ENCODE measurements at places on chromosomes 5 and 9.

DNA sequence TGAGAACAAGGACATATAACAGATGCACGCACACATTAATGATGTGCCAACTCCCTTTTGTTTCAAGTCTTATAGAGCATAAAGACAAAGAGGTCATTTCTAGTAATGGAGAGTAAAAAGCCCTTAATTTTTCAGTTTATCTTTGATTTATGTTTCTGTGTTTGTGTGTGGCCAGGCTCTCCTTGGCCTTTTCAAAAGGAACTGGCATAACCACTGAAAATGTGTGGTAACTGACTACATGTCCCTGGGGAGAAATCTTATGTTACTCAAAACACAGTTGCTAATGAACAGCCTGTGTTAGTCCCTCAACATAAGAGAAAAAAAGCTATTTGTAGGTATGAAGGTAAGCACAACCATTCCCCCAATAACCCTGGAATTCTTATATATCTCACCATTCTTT lies 47.6 kb upstream of the SHOC1 start:
- DNase-seq, result peak; percentile 15

DNA sequence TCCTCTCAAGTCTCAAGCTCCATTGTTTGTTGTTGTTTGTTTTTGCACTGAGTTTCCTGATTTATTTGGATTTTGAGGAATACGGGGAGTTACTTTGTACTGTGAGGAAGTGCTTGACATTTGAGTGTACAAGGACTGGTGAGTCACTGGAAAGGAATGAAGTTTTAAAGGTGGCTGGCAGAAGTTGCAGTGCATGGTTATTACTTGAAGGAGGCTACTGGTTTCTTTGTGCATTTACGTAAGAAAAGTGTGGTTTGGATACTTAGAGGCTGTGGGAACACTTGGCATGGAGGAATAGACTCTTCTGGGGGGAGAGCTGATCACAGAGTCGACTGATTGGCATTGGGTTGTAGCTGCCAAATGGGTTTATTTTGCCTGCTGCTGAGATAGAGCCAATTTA lies 919.0 kb downstream of the TAF11L14 start:
- DNase-seq, result no peak

DNA sequence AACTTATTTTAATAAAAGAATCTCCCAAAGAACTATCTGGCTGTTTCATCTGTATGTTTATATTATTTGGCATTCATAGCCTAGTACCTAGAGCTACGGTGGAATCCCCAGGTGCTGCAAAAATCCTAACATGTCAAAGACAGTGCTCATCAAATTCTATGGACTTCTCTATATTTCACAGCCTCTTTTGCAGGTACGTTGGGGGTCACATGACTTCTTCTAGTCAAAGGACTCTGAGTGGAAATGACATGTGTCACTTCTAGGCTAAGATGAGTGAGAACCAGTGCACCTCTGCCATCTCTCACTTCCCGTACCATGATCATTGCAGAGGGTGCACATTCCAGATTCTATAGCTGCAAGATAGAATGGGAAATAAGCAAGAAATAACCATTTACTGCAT lies 72.5 kb upstream of the PTGER4 start:
- DNase-seq, result no peak

- peak; percentile 51 for DNase-seq
These were observed 289.5 kb downstream of the DOCK8 start for GRCh38 chr9:503881-504852.

- no peak for DNase-seq
These were observed 241.9 kb upstream of the IRX4 start for GRCh38 chr5:2124434-2125170.

GRCh38 chr5:145495741-145496140 lies 339.4 kb downstream of the PRELID2 start:
- no peak for DNase-seq

DNA sequence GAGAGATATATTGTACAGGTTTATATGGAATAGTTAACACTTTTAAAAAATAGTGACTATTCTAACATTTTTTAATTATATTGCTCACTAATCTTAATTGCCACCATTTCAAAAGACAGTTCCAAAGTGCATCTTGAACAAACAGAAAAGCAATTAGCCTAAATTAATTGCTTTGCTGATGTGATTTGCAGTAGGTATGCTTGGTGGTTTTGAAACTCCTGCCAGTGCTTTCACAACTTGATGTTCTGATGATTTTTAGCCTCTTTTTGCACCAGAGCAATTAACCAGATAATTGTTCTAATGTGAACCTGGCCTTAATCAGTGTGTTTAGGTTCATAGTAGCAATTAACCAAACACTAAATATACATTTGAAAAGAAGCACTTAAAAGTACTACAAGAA lies 207.6 kb downstream of the FBXL17 start:
- no peak for DNase-seq

GRCh38 chr9:79026316-79026715 lies 545.4 kb upstream of the TLE4 start:
- DNase-seq, result no peak

- no peak for DNase-seq
These were observed 177.9 kb downstream of the C9orf50 start for GRCh38 chr9:129442803-129443511.

DNA sequence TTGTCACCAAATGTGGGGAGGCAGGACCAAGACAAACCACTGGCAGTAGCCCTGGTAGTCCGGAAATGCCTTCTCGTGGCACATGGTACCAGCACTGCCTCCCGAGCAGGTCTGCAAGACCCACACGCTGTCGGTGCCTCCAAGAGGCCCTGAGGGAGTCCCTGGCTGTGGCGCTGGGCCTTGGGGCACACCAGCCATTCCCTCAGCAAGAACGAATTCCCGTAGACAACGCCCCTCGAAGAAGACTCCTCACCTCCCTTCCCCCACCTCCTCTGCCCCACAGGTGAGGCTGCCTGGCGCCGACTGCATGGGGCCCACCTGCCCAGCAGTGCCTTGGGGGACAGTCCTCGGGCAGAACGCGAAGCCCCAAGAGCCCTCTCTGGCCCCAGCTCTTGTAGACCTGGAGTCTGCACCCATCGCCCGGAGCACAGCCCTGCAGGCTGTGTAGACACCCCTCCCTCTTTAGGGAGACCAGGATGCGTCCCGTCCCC lies 56.0 kb downstream of the EXD3 start:
- no peak for DNase-seq

DNA sequence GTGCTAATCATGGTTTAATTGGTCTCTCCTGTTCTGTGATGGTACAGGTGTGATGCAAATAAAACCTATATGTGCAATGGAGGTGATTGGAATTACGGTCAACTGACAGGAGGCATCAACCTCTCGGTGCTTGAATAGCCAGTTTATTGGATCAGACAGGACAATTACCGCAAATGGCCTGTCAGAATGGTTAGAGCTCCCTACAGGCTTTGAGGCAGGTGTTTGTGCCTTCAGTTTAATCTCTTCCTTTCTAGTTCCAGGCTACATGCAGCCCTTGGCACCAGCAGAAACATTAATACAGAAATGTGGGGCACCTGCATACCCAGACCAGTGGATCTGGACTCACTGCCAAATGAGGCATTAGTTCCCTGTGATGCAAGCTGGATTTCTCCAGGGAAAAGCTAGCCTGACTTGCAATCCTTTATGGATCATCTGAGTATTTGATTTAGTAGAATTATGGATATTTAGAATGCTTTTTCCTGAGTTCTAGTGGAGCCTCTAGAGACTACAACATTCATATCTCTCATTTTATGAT lies 128.6 kb downstream of the MAT2B start:
- DNase-seq, result no peak

DNA sequence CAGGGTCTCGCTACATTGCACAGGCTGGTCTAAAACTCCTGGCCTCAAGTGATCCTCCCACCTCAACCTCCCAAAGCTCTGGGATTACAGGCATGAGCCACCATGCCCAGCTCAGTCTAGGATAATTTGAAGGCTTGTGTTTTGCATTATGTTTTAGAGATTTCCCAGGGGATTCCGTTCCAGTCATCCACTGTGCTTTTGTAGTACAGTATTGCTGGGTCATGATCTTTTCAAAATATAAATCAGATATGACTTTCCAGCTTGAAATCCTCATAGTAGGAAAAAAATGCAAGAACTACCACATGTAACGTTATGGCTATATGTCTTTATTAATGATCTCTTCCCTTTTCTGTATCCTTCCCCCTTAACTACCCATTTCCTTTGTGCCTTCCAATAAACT lies 338.1 kb downstream of the PRELID2 start:
- no peak for DNase-seq

DNA sequence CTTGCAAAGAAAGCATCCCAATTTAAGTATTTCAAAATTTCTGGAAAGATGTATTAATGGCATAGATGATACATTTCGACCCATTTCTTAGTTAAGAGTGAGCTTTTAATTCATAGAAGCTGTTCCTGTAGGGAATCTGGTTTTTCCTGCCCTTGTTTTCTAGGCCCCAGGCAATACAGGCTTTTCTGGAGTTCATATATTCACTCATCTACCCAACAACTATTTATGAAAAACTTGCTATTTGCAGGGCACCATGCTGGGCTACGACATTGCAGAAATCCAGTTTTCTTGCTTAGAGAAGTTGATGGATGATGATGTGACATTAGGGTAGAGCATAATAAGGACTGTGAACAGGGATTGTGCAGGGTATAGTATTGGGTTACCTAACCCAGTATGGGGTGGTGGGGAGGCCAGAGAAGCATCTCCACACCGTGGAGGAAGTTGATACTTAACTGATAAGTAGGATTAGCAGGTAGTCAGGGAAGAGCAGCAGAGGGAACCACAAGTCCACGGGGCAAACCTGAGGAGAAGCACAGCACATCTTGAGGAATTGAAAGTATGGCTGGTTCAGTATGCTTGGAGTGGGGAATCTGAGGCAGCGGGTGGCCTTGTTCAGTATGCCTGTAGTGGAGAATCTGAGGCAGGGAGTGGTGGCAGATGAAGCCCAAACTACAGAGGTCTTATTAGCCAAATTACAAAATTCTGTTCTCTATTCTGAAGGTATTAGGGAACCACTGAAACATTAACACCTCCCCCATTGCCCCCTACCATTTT lies 247.5 kb downstream of the ARRDC3 start:
- DNase-seq, result no peak

- no peak for DNase-seq
These were observed 208.6 kb upstream of the ANKH start for GRCh38 chr5:15080219-15080618.

GRCh38 chr5:143016777-143017516 lies 246.8 kb downstream of the ARHGAP26 start:
- peak; percentile 26 for DNase-seq

GRCh38 chr5:107282061-107282460 lies 388.7 kb downstream of the EFNA5 start:
- no peak for DNase-seq

DNA sequence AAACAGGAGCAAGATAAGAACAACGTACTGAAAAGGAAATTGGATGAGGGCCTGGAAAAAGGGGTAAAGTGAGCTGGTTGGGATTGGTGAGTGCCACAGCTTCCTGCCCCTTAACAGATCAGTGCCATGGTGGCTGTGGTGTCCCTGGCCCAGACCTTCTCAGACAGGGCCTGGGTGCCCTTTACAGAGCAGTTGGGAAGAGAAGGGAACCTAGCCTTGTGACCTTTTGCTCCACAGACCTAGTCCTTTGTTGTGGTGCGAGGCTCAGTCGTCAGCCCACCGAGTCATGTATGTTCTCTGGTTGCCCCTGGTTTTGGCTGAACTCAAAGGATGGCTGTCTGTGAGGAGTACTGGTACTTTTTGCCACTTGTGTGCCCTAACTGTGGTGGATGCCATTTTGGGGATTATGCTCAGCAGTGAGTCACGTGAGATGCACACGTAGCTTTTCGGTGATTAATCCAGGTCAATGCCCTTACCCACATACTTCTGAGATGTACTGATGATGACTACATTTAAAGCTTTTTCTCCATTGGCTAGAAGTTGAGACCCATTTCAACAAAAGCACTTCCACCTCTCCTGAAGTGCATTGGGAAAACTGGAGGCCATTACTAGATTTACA lies 48.4 kb downstream of the EXOSC2 start:
- DNase-seq, result no peak

DNA sequence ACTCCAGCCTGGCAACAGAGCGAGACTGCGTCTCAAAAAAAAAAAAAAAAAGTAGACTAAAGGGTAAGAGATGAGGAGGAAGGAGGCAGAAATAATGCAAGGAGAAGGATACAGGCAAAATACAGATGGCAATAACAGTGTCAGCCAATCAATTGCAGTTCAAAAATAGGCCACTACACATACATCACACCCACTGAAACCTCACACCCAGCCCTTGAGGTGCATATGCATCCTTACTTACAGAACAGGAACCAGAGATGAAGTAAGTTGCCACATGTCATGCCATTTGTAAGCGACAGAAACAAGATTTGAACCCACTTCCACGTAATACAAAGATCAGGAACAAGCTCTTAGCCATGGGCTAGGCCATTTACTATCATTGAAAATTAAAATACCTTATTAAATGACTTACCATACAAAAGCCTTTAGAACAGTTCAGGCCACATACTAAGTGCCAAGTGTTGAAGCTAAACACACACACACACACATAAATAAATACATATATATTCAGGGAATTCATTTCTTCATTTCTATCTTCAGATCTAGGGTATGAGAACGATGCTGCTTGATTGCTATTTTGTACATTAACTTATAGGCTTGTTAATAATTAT lies 98.4 kb downstream of the FNBP1 start:
- DNase-seq, result peak; percentile 95

- no peak for DNase-seq
These were observed 16.0 kb upstream of the TEX48 start for GRCh38 chr9:114697951-114698351.

DNA sequence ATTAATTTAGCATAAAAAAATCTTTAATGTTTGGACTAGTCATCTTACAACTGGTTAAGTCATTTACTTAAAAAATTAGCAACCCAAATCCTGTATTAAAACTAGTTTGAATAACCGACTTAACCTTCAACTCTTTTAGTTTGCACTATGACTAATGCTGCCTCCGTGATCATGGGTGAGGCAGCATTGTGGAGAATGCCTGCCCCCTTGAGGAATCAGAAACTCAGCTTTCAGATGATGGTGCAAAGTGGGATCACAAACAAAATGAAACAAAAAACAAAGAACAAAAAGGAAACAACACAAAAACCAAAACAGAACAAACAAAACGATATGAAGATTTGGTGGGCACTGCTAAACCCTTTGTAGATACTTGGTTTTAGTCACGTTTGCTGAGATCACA lies 127.0 kb upstream of the PALM2AKAP2 start:
- no peak for DNase-seq

GRCh38 chr9:73081979-73082657 lies 69.5 kb upstream of the ANXA1 start:
- DNase-seq, result peak; percentile 9

- DNase-seq, result no peak
These were observed 147.3 kb downstream of the FAM114A2 start for GRCh38 chr5:153891394-153891793.

GRCh38 chr9:113654605-113655428 lies 191.3 kb downstream of the RGS3 start:
- DNase-seq, result no peak

GRCh38 chr9:38066197-38066913 lies 2.7 kb downstream of the SHB start:
- no peak for DNase-seq

DNA sequence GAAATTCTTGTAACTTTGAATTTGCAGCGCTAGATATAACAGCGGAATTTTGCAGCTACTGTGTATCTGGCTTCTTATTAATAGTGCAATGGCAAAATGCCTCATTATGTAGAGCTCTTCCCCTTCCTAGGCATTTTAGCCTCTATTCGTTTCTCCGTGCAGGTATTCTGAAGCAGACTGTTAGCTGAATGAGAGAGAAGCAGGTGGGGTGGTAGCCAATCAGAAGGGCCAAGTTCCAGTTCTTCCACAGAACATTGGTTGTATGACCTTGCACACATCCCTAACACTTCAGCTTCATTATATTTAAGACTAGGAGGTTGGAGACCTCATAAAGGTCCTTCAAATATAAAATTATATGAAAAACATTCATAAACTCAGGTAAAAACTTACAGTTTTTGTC lies 1.2 kb upstream of the VPS13A start:
- no peak for DNase-seq

All from MV-4-11 (cell line).